ENCODE measurements at places on chromosomes 12 and 14.

GRCh38 chr12:7905071-7905470 is 30.9 kb downstream of the SLC2A3 start:
- DNase-seq, result peak; percentile 1

- DNase-seq, result no peak
Observed at GRCh38 chr14:73741876-73742519, 27.8 kb upstream of the PNMA1 start.

- no peak for DNase-seq
Observed at GRCh38 chr12:11854011-11854499, 204.6 kb downstream of the ETV6 start.

DNA sequence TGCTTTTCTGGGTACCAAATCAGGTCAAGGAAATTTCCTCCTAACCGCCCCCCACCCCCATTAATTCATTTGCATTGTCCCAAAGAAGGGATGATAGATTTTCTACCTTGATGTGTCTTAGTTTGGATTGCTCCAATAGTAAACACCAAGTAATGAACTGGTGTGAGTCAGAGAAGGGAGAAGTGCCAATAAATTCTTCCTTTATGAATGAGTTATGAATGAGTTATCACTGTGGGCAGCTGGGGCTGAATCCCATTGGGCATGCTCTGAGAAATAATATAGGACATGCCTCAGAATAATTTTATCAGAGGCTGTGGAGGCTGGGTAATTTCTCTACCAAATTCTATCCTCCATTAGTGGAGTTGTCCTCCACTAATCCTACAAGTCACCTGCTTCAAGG is 277.9 kb upstream of the FLRT2 start:
- no peak for DNase-seq

DNA sequence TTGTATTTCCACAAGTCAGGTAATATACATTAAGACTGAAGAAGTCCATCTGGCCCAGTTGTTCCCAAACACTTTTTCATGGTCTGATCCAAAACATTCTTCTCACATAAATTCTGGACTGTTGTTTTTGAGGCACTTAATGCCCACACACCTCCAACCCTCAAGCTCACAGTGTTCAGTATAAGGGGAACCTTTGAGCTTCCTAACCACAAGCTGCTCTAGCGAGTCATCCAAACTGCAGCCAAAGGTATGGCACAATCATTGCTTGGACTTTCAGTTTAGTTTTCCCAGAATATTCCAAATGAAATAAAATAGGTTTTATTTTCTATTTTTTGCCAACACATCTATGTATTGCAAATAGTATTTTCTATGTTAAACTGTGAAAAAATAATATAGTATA is 103.0 kb downstream of the PUS7L start:
- DNase-seq, result no peak

DNA sequence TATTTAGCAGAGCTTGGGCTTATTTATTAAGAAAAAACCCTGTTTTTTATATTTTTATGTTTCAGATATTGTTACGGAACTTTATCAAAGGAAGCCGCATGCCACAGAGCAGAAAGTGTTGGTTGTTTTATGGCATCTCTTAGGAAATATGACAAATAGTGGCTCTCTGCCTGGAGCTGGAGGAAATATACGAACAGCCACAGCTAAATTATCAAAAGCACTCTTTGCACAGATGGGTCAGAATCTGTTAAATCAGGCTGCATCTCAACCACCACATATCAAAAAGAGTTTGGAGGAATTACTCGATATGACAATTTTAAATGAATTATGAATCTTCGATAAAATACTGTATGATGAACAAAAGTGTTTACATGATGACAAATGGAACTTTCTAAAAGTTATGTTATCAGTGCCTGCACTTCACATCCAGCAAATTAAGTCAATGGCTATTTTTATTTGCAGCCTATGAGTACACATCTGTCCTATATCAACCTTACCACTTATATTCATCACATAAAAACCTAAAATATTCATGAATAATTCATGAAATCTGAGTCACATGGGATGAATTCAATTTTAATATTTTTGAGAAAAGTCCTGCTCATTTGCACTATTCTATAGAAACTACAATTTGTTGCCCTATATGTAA is 10.6 kb upstream of the PRPF39 start:
- no peak for DNase-seq

DNA sequence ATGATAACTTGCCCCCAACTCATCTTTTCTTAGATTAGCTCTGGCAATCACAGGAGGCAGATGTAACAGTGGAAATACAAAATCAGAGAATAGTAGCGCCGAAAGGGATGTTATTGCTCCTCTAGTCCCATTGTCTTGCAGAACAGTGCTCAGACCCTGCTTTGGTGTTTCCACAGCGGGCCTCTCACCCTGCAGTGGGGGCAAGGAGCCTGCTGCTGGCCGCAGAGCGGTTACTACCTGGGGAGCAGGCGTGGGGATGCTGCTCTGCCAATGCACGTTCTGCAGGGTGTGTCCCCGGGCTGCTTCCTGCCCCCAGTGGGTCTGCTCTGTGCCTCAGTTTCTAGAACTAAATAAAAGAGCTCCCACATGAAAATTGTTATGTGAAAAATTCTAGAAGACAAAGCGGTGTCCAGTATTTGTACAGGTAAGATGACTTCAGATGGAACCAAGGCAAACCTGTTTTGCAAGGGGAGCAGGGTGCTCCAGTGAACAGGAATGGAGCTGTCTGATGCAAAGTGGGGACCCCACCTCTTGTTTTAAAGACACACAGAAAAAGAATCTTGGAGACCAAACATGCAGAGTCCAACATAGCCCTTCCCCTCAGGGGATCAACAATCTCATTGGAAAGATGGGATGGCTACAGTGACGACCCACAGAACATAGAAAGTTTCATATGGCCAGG is 35.5 kb downstream of the LRRC74A start:
- no peak for DNase-seq

DNA sequence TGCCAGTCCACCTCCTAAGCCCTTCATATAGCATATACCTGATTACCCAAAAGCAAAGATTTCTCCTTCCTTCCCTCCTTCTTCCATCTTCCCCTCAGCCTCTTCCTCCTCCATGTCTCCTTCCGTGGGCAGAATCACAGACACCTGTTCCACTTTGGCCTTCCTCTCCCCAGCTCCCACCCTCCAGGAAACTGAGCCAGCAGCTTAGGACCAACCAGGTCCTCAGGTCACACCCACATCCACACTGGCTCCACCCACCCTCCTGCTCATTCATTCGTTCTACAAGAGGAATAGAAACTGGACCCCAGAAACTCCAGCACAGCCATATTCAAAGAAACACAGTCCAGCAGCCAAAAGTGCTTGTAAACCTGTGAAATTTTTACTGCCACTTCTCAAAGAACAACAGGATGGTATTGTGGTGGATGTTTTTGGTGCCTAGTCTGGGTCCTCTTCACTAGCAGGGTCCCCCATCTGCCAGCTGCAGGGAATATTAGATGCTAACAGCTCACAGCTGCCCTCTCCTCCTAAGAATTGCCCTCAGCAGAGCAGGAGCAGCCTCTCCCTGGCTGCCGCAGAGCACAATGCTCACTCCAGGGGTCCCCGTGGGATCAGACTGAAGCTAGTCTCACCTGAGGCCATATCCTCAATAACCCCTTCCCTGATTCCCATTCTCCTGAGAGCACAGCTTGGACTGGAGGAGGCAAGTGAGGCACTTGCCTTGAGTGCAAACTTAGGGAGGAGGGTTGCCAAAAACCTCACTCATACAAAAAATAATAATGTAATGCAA is 18.4 kb downstream of the CMKLR1 start:
- no peak for DNase-seq

DNA sequence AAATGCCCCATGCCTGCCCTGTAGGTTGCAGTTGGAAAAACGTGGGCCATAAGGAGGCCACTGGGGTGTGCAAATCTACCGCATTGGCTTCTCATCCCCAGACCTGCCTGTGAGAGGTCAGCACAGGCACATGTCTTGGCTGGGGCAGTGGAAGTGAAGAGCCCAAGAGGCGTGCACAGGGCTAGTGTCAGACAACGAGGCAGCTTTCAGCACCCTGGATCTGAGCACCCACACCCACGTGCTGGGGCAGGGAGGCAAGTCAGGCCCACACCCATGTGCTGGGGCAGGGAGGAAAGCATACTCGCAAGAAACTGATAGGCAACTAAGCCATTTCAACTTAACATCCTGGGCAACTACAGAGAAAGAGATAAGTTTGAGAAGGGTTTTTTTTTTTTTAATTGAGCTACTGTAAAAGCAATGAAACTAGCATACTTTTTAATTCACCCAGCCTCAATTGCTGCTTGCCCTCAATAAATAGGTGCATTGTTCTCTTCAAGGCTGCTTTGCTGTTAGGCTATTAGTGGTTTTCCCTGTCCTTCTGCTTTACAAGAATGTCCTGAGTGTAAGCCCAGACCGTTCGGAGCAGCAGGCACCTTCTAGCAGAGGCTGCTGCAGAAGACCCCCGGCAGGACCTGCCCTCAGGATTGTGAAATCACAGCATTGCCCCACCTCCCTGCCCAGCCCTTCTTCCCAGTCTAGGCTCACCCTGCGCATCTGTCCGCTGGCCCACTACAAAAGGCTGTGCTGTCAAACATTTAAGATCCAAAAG is 355.3 kb upstream of the FKBP4 start:
- no peak for DNase-seq

DNA sequence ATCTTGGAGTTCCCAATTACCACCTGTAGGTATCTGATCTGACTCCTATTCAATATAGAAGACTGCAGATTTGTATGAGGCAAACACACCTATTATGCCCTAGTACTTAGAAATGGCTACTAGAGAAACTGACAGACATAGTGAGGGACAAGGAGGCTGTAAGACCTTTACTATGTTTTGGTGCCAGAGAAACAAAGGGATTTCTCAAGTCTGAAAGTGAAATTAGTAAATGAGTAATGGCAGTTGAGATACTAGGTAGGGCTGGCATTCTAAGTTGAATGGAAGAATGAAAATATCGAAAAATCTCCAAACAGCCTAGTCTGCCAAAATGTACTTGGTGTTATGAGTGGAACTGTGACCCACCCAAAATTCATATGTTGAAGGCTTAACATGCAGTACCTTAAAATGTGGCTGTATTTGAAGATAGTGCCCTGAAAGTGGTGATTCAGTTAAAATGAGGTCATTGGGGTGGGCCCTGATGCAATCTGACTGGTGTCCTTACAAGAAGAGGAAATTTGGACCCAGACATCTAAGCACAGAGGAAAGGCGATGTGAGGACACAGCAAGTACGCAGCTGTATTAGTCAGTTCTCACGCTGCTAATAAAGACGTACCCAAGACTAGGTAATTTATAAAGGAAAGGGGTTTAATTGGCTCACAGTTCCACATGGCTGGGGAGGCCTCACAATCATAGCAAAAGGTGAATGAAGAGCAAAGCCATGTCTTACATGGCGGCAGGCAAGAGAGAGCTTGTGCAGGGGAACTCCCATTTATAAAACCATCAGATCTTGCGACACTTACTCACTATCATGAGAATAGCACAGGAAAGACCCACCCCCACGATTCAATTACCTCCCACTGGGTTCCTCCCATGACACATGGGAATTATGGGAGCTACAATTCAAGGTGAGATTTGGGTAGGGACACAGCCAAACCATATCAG is 127.0 kb downstream of the APAF1 start:
- no peak for DNase-seq

- DNase-seq, result peak; percentile 95
Observed at GRCh38 chr12:113098441-113099028, 37.0 kb downstream of the RASAL1 start.

GRCh38 chr14:100889641-100890040 is 13.9 kb downstream of the RTL1 start:
- DNase-seq, result no peak

GRCh38 chr12:104372061-104372720 is 68.7 kb downstream of the EID3 start:
- DNase-seq, result no peak

DNA sequence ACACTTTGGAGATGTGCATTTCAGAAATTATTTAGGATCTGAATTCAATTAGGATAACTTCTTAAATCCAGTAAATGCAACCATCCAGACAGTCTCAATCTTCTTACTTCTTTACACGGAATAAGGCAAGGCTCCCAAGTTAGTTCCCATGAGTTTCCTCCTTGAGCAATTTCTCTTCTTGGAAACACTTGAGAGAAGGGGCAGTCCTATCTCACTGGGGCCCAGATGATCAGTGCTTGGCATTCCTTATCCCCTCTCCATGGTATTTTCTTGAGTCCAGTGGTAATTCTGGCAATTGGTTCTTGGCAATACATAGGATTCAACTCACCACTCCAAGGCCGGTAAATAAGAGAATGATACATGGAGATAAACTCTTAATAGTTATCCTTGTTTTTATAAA is 87.1 kb upstream of the PTHLH start:
- no peak for DNase-seq

DNA sequence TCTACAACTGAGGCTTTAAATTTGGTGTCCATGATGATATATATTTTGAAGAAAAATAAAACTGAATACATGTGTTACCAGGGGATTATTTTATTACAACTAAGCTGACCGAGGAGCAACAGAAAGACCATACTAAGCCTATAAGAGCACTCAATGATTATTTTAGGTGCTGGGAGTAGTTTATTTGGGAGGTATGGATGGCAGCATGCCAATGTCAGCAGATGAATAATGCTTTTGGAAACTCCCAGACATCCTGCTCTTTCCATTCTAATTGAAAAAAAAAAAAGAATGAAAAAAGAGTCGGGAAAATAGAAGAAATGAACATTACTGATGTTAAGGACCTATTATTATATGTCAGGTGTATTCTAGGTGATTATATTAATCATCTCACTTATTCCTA is 441.2 kb downstream of the BTG1 start:
- peak; percentile 6 for DNase-seq

- no peak for DNase-seq
Observed at GRCh38 chr12:14979468-14979867, 6.6 kb downstream of the PDE6H start.

- DNase-seq, result no peak
Observed at GRCh38 chr12:82691513-82691912, 4.8 kb downstream of the TMTC2 start.

DNA sequence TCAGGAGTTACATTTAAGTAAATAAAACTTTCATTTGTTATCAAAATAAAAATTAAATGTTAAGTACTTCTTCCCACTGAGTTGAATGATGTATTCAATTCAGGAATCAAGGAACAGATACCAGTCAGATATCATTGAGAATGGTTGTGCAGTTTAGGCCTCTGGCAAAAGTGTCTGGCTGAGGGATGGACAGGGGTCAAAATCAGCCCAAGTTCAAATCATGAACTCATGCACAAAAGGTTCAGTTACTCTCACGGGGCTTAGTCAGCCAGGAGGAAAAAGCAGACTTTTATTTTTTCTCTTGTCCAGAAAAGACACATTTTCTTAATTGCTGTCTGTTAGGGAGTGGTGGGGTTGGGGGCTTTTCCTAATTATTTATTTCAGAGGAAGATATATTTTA is 166.3 kb downstream of the RASSF9 start:
- DNase-seq, result no peak
